ENCODE measurements at places on chromosomes 13 and 19.

DNA sequence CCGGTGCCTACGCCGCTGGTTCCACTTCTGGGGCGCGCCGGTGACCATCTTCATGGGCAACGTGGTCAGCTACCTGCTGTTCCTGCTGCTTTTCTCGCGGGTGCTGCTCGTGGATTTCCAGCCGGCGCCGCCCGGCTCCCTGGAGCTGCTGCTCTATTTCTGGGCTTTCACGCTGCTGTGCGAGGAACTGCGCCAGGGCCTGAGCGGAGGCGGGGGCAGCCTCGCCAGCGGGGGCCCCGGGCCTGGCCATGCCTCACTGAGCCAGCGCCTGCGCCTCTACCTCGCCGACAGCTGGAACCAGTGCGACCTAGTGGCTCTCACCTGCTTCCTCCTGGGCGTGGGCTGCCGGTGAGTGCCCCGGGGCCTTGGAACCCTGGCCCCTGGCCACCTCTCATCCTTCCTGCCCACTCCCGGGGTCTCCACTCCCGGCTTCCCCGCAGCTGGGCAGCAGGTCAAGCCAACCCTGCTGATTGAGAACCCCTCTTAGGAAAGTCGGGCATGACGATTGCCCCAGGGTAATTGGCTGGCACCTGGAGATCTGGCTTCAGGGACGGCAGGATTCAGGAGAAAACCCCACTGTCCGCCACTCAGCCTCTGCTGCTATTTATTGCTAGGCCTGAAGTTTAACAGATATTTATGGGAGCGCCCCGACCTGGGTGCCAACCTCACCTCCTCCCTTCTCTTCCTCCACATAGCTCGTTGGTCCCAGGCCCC is 39.1 kb downstream of the TRPM4 start:
- no peak for DNase-seq

- no peak for DNase-seq
These were observed 41.0 kb downstream of the AKAP11 start for GRCh38 chr13:42312817-42313431.

- DNase-seq, result no peak
These were observed 260.5 kb downstream of the RFC3 start for GRCh38 chr13:34078334-34078999.

- DNase-seq, result no peak
These were observed 564 bp downstream of the HS6ST3 start for GRCh38 chr13:96090240-96091101.

DNA sequence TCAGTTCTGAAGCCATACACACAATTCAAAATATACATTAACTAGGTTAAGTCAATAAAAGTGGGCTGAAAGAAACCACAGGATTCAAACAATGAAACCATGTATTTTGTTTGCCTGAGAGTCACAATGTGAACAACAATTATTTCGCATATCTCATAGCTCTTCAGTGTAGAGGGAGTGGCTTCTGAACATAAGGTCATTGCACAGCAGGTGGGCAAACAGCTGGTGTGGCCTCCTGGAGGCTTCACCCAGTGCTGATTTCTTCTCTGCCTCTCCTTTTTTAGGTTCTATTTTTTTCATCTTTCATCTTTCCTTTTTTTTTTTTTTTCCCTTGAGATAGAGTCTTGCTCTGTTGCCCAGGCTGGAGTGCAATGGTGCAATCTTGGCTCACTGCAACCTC is 40.4 kb upstream of the ZNF254 start:
- no peak for DNase-seq

- no peak for DNase-seq
These were observed 165.2 kb downstream of the SHISA2 start for GRCh38 chr13:25886438-25887214.

DNA sequence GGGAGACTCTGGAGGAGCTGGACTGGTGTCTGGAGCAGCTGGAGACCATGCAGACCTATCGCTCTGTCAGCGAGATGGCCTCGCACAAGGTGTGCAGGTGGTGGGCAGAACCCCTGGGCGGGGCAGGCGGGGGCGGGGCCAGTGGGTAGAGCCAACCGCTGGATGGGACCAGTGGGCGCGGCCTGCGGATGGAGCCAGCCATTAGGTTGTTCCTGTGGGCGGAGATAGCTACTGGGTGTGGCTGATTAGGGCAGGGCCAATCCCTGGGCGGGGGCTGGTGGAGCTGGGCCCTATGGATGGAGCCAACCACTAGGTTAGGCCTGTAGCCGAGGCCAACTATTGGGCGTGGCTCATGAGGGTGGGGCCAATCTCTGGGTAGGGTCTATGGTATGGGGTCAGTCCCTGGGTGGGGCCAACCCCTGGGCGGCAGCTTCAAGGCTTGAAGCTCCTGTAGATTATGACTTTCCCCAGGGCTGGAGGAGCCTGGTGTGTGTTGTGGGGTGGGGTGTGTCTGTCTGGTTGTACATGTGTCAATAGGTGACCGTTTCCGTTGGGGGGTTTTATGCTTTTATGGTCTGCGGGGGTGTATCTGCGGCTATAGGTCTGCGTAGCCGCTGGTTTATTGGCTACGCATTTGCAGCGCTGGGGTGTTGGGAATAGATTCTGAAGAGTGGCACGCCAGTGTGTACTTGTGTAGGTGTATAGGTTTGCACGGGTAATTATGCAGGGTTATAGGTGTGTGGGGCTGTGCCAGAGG is 30.7 kb downstream of the PDE4A start:
- no peak for DNase-seq

GRCh38 chr19:7739211-7739755 is 7.4 kb upstream of the CLEC4G start:
- DNase-seq, result no peak

- no peak for DNase-seq
These were observed 11.5 kb downstream of the STXBP2 start for GRCh38 chr19:7648265-7649014.

DNA sequence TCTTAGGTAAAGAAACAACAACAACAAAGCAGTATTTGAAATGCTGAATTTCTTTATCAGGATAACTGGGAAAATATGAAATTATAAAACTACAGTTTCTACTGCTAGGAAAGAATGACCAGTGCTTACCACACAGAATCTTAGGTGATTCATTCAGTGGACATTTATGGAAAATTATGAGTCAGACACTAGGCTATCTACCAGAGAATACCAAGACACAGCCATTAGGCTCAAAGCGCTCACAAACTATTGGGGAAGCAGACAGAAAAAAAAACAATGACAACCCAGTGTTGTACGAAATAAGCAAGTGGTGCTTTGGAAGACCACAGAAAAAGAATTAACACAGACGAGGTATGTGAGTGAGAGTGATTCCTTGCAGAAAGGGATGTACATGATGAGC is 1019.5 kb downstream of the PCDH9 start:
- no peak for DNase-seq

DNA sequence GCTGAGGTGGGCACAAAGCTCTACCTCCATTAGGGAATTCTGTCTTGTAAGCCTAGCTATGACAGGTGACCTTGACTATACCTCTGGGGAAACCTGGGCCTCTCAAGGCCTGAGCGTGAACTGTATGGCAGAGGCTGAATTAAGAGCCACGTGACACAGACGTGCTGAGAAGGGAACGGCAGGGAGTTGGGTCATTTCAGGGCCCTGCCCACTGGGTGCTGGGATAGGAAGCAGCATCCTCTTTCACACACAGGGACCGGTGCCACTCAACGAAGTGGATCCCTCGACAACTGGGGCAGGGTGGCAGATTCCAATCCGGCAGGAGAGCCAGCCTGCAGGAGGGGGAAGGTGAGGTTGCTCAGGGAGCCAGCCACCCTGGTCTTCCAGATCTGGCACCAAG is 9.2 kb downstream of the ASF1B start:
- no peak for DNase-seq

- no peak for DNase-seq
These were observed 375.3 kb downstream of the GPC5 start for GRCh38 chr13:91773591-91774227.

- DNase-seq, result no peak
These were observed 30.2 kb downstream of the C19orf81 start for GRCh38 chr19:50679177-50680125.

DNA sequence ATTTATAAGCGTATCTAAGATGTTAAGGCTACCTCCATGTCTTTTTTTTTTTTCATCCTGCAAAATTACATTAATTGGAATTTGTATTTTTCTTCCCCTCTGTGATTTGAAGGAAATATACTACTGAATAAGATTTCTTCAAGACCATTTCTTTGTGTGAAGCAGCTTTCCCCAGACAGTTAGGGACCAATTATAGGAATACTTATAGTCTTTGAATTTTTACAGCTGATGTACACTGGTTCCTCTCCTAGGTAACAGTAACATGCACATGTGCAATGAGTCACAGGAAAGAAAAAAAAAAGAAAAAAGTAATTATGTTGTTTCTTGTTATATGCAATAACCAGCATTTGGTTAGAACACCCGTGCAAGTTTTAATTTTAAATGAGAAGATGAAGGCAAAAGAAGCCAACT is 82.0 kb downstream of the PCDH9 start:
- DNase-seq, result no peak

DNA sequence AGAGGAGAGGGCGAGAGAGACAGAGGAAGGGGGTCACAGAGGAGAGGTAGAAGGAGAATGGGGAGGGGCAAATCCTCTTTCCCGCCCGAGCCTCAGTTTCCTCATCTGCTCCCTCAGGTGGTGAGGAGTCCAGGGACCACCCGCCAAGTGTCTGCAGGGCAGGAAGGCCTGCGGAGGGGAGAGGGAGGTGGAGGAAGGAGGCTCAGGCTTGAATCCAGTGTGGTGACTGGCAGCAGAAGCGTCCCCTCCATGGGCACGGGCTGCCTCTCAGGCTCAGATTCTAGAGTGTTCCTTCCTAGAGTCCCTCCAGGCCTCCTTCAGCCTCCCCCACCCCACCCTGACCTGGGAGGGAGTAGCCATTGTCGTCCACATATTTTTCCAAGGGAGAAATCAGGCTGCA is 16.5 kb upstream of the GARIN5A start:
- DNase-seq, result no peak

DNA sequence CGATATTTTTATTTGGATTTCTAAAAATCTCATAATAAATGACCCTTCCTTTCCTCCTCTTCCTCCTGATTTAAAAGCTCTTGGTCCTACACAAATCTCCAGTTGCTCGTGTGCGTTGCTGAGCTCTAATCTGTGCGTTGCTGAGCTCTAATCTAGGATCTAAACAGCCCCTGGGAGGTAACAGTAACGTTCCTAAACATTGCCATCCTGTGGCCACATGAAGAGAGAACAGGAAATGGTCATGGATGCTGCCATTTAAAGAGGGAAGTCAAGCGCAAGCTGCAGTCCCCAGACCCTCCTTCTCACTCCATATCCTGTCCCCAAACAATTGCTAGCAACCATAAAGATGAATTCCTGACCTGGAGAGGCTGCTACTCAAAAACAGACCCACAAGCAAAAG is 170.8 kb downstream of the NUFIP1 start:
- no peak for DNase-seq

GRCh38 chr19:40216777-40217026 is 1.5 kb downstream of the TTC9B start:
- peak; percentile 30 for DNase-seq

DNA sequence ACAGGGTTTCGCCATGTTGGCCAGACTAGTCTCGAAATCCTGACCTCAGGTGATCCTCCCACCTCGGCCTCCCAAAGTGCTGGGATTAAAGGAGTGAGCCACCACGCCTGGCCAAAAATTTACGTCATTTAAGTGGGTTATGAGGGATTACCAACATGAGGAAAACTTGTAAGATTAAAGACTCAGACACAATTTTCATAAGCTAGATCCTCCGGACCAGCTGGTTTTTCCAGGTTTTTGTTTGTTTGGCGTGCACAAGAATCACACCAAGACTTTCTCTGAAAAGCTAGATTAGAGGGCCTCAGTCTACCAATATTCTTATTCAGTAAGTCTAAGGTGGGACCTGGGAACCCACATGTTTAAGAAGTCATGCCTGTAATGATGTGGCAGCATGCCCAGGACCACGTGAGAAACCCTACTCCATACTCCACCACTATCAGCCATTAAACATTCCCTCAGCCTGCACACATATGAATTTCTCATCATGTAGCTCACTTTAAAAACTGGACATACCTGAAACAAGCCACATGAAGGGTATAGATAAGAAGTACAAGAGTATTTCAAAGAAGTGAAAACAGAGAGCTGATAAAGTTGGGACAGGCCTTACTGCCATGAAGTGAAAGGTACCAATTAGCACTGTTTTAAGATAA is 25.7 kb downstream of the DIAPH3 start:
- DNase-seq, result no peak

GRCh38 chr13:20814224-20814910 is 40.6 kb upstream of the EEF1AKMT1 start:
- DNase-seq, result no peak

- DNase-seq, result no peak
These were observed 279.0 kb downstream of the NHLRC3 start for GRCh38 chr13:39317291-39317690.

GRCh38 chr13:94329754-94330551 is 149.5 kb downstream of the DCT start:
- DNase-seq, result no peak

DNA sequence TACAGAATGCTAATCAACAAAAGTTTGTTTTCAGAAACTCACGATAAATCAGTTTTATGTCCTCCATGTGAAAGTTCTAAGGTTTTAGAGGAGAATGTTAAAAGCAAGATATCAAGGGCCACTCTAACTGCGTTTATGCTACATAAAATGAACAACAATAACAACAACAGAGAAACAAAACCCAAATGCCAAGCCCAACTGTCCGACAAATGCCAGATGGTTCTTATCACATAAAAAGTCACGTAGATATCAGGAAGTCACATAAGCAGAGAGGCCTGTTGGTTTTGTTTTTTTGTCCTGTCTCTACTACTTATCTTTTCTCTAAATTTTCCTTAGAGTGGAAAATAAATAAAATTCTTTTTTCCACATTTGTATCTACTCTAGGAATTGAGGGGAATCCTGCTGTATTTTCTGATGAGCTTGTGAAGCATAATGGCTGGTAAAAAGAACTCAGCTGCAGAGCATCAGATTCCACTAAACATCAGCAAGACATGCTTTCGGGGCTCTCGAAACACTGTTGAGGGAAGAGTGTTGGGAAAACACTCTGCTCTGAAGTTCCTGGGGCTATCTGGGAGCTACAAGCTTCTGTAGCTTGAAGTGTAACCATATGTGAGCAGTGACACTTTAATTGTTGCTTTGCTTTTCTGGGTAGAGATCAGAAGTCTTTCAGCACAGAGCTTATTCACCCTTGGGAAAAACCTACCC is 110.1 kb downstream of the SLAIN1 start:
- DNase-seq, result no peak

GRCh38 chr19:40806423-40807146 is 7.6 kb downstream of the EGLN2 start:
- DNase-seq, result peak; percentile 46

DNA sequence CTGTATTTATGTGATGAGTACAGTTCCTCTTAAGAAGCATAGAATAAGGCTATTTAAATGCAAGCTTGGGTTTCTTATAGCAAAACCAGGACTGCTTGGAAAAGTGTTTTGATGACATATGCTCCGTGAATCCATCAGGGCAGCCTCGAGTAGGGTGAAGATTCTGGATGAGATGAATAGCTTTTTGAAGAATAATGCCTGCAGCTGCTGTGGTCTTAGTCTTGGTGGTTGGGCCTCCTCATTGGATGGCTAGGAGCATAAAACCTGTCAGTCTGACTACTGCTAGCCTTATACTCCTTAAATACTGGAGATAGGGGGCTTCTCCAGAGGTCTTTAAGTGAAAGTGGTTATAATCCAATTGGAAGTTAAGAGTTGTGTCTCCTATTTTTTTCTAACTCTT is 704.3 kb downstream of the FGF9 start:
- DNase-seq, result no peak

- no peak for DNase-seq
These were observed 8.3 kb downstream of the PODNL1 start for GRCh38 chr19:13929956-13930355.
